NCI-H1105 treated with DMSO at 0.1 percent for 48 hours (cell line): ENCODE measurements at places on chromosomes 6 and 20.

DNA sequence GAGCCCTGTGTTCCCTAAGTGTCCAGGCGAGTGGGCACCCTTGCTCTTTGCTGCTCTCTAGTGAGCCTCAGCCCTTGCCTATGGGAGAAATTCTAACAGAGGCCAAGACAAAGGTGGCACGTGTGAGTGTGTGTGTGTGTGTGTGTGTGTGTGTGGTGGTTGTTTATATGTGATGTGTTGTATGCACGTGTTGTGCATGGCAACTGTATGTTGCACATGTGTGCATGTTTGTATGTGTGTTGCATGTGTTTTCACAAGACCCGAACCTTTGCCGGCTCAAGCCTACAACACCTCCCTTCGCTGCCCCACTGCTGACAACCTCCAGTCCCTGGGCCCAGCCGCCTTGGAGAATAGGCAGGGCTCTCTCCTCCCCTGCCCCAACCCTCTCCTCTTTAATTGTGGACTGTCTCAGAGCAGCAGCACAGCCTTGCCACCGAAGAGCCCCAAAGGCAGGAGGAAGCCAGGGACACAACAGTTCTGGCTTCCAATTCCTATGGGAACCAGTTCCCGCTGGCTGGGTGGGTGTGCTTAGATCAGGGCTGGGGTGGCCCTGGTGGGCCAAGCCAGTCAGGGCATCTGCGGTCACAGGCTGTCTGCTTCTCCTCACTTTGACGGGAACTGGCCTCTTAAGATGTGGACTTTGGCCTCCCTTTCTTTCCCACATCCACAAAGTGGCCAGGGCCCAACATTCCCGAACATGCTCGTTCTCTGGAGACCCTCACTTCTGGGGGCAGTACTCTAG lies 2.7 kb downstream of the KCNK16 start:
- DNase-seq = no peak

GRCh38 chr20:41119614-41120561 lies 17.5 kb upstream of the PLCG1 start:
- DNase-seq = peak; percentile 8

DNA sequence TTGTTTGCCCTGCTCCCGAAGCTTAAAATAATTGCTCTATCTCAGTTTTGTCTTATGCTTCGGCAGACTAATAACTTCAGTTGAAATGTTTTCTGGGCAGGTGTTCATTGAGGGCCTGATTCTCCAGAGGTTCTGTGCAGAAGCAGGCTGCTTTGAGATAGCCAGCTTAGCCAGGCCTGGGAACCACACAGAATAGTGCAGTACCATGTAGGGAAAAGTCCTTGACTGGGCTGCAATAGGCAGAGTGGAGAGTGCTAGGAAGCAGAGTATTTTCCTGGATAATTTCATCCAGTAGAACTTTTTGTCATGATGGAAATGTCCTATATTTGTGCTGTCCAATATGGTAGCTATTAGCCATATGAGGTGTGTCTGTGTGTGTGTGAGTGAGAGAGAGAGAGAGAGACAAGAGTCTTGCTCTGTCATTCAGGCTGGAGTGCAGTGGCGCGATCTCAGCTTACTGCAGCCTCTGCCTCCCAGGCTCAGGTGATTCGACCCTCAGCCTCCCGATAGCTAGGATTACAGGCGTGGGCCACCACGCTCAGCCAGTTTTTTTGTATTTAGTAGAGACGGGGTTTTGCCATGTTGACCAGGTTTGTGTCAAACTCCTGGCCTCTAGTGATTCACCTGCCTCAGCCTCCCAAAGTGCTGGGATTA lies 15.9 kb downstream of the TOP1 start:
- no peak for DNase-seq

DNA sequence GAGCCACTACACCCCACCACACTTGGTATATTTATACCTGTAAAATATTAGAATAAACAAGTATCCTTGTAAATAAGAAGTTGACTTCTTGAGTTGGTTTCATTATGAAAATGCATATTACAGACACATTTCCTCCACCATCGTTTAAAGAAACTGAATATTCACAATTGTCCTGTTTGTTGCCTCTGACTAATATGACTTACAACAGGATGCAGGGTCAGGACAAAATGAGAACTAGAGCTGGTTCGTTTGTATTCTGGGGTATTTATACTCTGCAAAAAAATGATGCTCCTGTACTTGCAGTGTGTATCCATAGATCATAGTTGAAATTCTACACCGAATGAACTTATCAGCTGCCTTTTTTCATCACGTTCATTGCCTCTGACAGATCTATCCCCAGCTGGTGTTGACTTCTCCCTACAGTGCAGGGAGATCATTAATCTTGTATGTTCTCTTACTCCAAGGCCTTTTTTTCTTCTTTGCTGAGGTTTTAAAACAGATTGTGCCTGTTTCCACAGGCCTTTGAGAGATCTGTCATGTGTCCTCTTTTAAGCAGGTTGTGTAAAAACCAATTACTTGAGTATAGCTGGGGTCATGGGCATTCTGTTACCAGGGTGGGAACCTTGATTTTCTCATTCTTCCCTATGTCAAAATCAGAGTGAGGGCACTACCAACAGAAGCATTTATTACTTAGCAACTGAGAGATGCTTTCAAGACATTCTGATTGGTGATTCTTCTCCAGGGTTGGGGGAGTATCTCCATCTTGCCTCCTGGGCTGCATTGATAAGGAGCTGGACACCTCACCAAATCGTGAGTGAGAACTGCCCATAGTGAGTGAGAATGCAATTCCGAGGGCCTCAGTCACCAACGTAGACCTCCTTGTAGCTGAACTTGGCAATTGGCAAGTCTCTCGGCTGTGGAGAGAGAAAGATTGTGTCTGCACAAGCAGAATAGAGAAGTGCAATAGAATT lies 78.8 kb upstream of the CD83 start:
- DNase-seq = peak; percentile 40

DNA sequence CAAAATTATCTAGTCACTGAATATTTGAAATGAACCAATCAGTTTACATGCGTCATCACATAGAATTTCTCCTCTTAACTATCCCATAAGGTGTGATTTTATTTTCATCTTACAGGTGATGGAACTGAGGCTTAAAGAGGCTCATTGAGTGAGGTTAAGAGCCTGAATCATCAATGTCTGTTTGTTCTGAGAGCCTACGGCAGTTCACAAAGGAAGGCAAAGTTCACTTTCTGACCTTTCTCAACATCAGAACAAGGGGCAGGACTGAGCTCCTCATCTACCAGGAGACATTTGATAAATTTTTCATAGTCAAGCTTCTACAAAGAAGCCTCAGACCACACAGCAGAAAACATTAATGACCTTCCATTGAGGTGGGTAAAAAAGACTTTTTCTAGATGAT lies 54.9 kb upstream of the OLIG3 start:
- DNase-seq = no peak

- DNase-seq = no peak
These were observed 242.2 kb upstream of the ECI2 start for GRCh38 chr6:4377603-4378002.

- peak; percentile 56 for DNase-seq
These were observed 40.5 kb downstream of the HMGN3 start for GRCh38 chr6:79193971-79194370.

GRCh38 chr6:32807020-32807580 lies 9.7 kb downstream of the HLA-DOB start:
- no peak for DNase-seq

- DNase-seq = no peak
These were observed 536.9 kb downstream of the KIF16B start for GRCh38 chr20:16036331-16036730.

GRCh38 chr6:41379306-41379705 lies 43.9 kb downstream of the NCR2 start:
- no peak for DNase-seq

DNA sequence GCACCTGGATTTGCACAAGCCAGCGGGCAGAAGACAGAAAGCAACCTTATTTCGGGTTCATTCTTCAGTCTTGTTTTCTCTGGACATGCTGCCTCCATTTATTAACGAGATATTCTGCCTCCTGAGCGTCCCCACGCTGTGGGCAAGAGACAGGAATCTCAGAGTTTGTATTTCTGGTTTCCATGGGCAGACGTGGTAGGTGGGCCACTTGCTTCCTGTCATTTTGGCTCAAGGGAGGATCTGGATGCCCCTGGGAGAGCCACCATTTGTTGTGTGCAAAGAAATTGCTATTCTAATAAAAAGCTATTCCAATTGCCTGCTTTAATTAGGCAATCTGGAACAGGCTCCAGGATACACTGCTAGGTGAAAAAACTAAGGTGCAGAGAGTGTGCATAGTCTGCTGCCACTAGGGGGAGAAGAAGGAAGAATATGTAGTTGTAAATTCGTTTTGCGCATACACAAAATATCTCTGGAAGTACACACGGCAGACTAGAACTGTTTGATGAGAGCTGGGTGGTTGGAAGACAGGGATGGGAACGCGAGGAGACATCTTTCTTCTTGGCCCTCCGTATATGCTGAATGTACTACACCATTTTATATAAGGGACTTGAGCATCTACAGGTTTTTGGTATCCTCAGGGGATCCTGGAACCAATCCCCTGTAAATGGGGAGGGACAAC lies 30.1 kb upstream of the SLC16A10 start:
- peak; percentile 71 for DNase-seq

GRCh38 chr6:26027491-26028211 lies 59.6 kb upstream of the HFE start:
- DNase-seq = no peak

GRCh38 chr20:9300080-9300479 lies 214.3 kb upstream of the LAMP5 start:
- DNase-seq = no peak

DNA sequence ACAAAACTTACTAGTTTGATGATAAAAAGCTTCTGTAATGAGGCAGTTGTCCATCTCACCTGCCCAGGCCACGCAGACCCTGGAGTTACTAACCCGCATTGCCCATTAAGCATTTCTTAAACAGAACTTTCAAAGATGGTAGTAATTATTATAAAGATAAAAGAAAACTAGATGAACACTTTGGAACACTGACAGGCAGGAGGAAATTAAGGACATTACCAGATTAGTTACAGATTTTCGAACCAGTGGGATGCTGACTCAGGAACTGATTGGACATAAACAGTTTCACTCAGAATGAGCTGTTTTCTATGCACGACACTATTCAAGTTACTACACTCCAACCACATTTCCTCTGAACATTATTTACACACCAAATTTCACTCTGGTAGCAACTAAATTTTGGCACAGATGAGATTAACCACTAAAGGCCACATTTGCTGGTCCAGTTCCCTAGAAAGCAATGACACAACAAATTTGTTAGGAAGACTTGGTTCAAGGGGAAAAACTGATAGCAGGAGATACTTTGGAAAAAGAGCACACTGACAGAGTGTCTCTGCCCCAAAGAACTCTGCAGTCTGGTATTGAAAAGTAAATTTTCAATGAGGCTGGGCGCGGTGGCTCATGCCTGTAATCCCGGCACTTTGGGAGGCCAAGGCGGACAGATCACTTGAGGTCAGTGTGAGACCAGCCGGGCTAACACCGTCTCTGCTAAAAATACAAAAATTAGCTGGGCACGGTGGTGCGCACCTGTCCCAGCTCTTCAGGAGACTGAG lies 3.0 kb downstream of the ROMO1 start:
- no peak for DNase-seq

- no peak for DNase-seq
These were observed 1.5 kb downstream of the COL20A1 start for GRCh38 chr20:63294536-63294900.

DNA sequence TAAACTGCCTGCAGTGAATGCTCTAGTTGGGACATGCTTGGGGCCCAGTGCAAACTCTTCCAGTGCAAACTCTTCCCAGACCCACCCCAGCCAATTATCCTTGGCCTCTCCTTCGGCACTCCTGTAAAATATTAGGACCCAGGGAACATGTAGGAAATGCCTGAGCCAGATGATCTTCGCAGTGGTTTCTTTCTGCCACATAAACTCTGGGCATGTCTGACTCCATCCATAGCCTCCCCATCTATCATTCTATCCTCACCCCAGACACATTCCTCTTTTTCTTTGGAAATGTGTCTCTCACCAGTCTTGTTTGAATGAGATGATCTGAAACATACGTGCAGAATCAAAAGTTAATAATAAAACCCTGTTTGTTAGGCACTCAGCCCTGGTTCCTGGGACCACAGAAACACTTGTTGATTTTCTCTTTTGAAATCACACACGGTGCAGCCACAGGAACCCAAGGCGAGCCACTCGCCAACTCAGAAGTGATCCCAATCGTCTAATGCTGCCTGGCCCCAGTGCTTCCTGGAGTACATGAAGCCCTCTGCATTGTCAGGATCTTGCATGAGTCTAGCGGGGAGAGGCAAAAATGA lies 108.9 kb upstream of the CST7 start:
- no peak for DNase-seq

DNA sequence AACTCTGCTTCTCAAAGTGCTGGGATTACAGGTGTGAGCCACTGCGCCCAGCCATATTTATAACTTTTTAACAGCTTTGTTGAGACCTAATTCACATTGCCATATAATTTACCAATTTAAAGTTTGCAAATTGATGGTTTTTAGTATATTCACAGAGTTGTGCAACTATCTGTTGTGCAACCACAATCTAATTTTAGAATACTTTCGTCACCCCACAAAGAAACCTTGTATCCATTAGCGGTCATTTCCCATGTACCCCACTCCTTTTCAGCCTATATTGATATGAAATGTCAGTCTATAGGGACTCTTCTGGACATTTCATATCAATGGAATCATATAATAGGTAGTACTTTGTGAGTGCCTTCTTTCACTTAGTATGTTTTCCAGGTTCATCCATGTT lies 55.8 kb downstream of the FOXO3 start:
- DNase-seq = no peak

DNA sequence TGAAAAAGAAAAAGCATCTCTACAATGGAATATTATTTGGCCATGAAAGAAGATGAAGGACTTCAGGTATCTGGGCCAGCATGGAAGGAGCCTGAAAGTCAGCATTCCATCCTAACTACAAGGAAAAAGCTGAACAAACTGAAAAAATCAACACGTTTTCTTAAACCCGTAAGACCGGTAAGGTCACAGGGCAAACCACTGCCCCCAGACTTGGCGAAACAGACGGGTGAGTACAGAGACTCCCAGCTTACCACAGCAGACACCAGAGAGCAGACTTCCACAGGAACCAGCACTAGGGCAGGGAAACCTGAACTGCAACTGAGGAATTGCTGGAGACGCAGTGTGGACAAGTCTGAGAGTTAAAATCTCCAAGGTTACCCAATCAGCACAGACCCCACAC lies 31.4 kb downstream of the BEND3 start:
- DNase-seq = no peak

- DNase-seq = no peak
These were observed 57.5 kb downstream of the CCDC170 start for GRCh38 chr6:151551223-151551857.

DNA sequence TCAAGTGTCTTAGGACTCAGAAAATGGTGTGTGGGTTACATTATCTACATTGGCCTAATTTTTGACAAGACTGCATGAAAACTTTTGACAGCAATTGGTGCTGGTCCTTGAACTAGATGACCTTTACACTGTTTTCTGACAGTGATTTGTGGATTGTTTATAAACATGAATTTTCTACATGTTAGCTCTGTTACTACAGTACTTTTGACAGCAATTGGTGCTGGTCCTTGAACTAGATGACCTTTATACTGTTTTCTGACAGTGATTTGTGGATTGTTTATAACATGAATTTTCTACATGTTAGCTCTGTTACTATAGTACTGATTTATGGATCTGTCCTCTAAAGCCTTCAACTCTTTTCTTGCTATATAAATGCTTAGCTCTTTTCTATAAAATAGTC lies 16.7 kb downstream of the KCTD20 start:
- no peak for DNase-seq
